ENCODE measurements at places on chromosomes 5 and 9.

GRCh38 chr5:34626036-34626435, 30.1 kb upstream of the RAI14 start:
- DNase-seq = no peak

- no peak for DNase-seq
Observed at GRCh38 chr5:36494841-36495601, 111.4 kb upstream of the SLC1A3 start.

DNA sequence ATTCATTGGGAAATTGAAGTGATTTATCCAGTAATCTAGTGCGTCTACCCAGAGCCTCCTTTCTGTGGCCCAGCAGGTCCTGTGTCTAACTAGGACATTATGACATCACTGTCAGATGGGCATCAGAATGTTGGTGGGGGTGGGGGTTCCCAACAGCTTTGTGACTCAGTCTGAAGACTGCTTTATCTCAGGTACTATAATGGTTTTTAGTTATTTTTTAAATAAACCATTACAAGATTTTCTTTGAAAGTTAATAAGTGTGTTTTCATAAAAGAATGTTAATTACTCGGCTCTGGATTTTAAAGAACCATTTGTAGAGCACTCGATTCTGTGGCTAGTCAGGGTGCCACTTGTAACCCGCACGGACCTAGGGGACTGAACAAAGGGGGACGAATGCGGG, at the start of gene EQTN:
TSS of gene EQTN (minus strand) at position 101 of the 400 bp plus-strand sequence. CDS start at position 6, 95 bp downstream.
- DNase-seq = no peak

- no peak for DNase-seq
Observed at GRCh38 chr5:135433681-135434426, 13.3 kb downstream of the DCANP1 start.

DNA sequence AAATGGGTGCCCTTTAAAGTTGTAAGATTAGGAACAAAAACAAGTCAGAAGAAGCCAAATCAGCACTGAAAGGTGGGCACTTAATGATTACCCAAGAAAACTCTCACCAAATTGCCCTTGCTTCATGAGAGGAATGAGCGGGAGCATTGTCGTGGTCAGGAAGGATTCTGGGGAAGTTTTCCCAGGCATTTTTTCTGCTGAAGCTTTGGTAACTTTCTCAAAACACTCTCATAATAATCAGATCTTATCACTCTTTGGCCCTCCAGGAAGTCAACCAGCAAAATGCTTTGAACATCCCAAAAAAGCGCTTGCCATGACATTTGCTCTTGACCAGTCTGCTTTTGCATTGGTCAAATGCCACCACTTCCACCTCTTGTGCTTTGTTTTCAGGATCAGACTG, 10.4 kb upstream of the PCDHGC3 start:
- DNase-seq = no peak

GRCh38 chr9:131310833-131311554, 21.5 kb downstream of the PLPP7 start:
- peak; percentile 34 for DNase-seq

GRCh38 chr5:6084376-6084775, 294.0 kb downstream of the MED10 start:
- no peak for DNase-seq
